ENCODE measurements at places on chromosomes 6 and 20.
A peak's percentile ranks its signal among the peaks of the same experiment; 100 is the strongest.

- peak; percentile 65 for DNase-seq
Observed at GRCh38 chr6:28953039-28953584, 29.3 kb upstream of the TRIM27 start.

- DNase-seq = no peak
Observed at GRCh38 chr20:11159728-11160127, 485.9 kb upstream of the JAG1 start.

- no peak for DNase-seq
Observed at GRCh38 chr20:41670631-41671030, 52.5 kb upstream of the CHD6 start.

- no peak for DNase-seq
Observed at GRCh38 chr6:34317882-34318498, 69.2 kb upstream of the SMIM29 start.

- DNase-seq = no peak
Observed at GRCh38 chr6:15905488-15906419, 223.1 kb upstream of the MYLIP start.

DNA sequence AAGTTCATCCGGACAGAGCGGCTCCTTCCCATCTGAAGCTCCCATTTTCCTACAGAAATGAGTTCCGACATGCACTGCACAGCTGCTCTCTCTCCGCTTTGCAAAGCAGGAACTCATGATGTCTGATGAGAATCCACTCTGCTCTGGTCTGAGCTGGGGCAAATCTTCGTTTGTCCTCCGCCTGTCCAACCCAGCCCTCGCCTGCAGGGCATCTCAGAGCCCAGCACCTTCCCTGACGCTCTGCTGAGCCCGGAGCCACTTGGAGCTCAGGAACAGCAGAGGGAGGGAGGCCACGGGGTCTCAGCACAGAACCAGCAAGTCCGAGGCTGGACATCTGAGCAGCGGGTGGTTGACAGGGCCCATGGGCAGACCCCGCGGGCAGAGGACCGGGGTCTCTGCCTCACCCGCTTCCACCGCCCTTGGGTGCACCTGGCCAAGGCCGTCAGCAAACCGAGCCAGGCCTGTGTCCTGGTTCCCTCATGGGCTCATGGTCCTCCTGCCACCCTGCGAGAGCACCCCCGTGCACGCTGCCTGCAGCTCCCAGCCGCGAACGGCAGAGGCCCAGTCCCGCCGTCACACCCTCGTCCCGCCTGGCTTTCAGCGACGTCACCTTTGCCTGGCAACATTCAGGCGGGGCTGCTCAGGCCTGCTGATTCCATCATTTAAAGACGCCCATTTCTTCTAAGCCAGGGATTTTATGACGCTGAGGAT lies 78.5 kb upstream of the BHLHE23 start:
- DNase-seq = no peak

GRCh38 chr6:112409311-112409710 lies 62.2 kb downstream of the RFPL4B start:
- DNase-seq = no peak

DNA sequence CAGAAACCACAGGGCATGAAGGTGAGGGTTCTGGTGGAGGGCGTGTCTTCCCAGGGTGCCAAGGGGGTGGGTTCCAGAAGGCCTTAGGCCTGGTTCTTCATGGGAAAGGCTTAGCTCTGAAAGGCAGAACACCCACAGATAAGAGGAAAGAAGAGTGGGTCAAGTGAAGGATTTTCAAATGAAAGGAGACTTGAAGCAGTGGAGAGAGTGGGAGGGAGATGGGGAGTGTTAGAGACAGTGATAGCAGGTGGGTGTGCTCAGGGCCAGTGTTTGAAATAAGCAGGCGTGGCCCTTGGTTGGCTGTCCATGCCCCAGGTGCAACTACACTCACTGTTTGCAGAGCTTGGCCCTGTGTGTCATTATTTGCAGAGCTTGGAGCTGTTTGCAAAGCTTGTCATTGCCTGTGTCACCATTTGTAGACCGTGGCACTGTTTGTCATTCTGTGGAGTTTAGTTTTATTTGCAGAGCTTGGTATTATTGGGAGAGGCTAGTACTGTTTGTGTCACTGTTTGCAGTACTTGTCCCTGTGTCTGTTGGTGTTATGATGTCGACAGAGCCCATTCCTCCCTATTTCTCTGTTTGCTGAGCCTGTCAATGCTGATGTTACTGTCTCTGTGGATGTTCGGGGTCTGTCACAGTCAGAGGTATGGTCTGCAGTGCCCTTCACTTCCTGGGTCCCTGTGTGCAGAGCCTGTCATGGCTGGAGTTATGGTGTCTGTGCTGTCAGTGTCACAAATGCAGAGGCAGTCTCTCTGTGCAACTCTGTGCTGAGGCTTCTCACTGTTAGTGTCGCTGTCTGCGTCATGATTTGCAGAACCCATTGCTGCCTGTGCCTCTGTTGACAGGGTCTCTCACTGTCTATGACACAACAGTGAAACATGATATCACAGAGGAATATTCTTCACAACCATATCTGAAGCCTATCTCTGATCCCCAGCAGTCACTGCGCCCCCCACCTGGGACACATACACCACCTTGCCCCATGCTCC lies 127.7 kb upstream of the LRFN2 start:
- no peak for DNase-seq

DNA sequence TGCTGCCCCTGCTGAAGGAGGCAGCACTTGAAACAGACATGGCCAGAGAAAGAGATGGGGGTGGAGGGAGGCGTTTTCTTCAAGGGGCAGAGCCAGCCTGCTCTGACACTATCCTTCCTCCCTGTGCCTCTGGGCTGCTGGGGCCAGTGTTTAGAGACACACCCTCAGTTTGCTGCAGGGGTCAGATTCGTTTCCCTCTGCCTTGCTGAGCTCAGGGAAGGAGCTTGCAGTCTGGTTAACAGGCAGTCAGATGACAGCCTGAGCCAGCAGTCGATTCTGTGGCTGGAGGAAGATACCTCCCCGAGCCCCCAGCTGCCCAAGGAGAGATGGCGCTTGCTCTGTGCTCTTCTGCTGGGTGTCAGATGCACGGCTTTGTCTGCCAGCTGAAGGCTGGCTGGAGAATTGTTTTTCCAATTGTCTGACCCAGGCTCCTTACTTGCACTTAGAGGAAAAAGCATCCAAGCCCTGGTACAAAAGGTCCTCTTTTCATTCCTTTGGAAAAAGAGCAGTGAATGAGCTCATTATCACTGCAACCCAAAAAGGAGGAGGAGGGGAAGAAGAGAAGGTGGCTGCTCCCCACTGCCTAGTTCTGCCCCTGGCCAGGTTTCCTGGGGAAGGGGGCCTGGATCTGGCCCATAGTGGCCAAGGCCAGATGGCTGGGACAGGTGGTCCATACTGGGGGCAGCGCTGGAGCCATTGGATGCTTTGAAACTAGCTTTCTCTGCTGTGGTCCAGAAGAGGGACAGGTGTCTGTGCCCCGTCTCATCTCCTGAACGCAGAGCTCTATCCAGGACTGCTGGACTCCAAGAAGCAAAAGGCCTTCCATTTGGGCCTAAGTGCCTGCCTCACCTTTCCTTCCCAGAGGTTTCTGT lies 88.2 kb downstream of the TCP11 start:
- no peak for DNase-seq

- no peak for DNase-seq
Observed at GRCh38 chr6:119163006-119163405, 84.5 kb upstream of the FAM184A start.

DNA sequence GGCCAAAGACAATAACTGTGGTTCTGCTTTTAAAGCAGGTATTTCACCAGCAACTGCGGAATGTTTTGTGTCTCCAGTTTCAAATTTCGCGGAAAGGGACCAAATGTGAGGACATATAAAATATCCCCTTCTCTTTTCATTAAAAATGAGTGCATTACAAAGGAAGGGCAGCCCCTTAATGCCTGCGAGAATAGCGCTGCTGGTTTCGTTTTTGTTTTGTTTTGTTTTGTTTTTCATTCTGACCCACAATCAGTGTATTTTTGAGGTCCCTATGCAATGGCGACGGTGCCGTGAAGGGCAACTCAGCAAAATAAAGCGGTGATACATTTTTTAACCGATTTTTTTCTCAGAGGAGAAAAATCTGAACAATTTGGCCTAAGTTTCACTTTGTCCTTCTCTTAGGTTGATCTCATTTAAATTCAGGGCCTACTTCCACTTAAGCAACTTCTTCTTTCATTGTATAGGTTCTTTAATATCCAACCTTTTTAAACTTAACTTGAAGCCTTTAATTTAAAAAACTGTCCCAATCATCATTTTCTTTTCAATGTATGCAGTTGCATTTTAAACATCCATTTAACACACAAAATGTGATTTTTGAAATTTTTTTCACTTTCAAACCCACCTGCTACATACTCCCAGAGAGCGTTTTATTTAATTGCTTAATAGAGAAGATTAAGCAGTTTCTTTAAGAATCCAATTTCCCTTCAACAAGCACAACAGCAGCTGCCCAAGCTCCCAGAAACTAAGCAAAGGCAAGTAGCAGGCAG lies 2.9 kb upstream of the HIVEP2 start:
- DNase-seq = no peak

DNA sequence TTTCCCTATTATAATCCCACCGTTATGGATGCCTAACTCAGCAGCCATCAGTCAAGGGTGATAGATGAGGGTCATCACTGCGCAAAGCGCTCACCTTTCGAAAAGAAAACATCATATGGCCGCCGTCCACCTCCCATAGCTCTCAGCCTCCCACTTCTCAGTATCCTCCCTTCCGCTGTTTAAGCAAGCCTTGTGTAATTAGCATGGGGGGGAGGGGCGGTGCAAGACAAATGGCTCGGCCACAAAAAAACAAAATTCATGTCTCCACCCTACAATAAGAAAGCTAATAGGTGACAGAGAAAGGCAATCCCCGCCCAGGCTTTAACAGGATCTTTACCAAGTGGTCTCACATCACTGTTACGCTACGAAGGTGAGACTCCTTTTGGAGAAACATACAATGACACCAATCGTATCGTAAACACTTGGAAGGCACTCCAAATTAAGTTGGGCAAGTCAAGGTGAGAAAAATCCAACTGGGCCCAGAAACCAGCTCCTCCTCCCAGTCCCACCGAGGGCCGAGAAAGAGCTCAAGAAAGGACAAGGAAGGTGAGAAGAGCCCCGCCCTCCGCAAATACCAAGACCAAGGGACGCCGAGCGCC lies 645 bp downstream of the DDX39B start:
- DNase-seq = peak; percentile 40

- no peak for DNase-seq
Observed at GRCh38 chr6:168714547-168715260, 273.7 kb downstream of the SMOC2 start.

- no peak for DNase-seq
Observed at GRCh38 chr6:82612475-82613039, 248.9 kb downstream of the TPBG start.

DNA sequence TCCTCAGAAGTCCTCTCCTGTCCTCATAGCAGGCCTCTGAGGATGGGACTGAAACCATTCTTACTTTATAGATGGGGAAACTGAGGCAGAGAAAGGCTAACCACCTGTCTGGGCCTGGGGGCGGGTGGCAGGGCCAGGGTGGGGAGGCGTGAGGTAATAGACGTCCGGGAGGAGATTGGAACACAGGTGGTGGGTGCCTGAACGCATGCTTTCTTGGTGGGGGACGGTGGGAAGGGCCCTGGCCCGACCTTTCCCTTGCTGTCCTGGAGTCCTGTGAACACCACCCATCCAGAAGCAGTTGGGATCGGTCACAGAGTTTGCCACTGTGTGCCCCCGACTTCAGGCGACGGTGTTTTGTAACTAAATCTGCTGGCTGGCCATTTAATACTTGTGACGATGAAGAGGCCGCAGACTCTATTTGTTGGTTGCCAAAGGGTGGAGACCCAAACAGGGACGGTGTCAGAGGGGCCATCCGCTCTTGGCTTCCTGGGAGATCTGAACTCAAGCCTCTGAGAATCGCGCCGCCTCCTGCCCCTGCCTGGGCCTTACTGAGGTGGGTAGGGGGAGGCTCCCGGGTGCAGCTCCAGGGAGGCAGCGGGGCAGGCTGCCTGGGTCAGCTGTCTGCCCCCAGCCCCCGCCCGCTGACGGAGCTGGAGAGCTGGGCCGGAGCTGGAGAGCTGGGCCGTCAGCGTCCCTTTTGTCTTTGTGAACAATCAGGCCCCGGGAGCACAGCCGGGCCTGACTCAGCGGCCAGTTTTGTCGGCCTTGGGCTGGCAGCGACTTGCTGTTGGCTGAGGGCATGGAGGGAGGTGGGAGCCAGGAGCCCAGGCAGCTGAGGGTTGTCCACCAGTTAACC lies 4.1 kb downstream of the RBM38 start:
- no peak for DNase-seq

GRCh38 chr6:146814148-146814750 lies 215.5 kb downstream of the ADGB start:
- DNase-seq = no peak

- peak; percentile 38 for DNase-seq
Observed at GRCh38 chr20:34538671-34539123, 19.8 kb upstream of the MAP1LC3A start.

DNA sequence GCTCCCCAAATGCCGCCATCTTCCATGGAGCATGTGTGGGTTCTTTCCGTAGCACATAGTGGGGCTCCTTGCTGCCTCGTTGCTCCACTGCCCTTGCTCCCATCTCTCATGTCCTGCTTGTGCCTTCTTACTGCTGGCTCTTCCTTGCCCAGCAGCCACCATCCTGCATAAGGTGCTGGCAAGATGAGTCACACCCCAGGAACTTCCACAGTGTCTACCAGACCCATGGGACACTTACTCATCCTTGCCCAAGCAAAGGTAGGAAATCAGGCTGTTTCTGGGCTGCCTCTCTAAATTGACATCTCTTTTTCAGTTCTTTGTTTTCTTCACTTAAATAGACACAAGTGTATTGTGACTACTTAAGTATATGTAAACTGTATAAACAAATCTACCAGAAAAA lies 39.4 kb upstream of the RGS17 start:
- DNase-seq = no peak

DNA sequence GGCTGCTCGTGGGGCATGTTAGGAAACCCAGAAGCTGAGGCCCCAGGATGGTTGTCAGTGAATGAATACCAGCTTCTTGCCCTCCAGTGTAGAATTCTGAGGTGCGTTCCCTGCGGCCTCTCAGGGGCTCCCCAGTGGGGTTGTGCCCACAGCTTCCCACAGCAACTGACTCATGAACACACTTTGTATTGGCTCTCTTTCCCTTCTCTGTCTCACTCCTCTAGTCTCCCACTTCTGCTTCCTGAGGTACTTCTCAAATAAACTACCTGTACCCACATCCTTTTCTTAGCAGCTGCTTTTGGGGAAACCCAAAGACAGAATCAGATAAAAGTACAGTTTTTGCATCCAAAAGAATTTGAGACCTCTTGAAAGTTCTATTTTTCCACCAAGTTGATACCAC lies 107.7 kb upstream of the JAG1 start:
- DNase-seq = no peak

DNA sequence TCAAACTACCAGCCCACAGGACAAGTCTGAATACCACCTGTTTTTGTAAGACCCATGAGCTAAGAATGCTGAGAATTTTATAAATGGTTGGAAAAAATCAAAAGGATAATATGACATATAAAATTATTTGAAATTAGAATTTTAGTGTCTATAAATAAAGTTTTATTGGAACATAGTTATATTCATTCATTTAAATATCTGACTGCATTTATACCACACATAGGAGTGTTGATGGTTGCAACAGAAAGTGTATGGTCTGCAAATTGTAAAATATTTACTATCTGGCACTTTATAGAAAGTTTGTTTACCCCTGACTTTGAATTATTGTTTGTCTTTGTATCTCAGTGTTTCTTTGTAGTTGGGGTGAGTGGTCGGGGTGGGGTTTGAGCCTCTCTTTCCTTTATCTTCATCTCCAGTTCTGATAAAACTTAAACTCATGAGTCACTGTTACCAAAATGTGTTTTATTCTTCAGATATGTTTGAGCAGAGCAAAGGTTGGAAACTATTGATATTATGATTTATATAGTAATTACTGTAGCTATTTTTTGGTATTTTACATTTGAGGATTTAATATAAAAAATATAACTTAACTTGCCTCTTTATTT lies 55.5 kb downstream of the CD2AP start:
- no peak for DNase-seq

GRCh38 chr20:54622333-54623295 lies 147.2 kb downstream of the DOK5 start:
- DNase-seq = no peak

All from stimulated activated CD4-positive, alpha-beta T cell treated with anti-CD3 and anti-CD28 coated beads, Interleukin-1b, Interleukin-23, amount 100 ng/mL, for 4 hours (primary cell).